H1 (cell line): ENCODE measurements at places on chromosomes 6 and 20. TPM values are rescaled to one million over a fixed set of nuclear protein-coding genes. Genes with fewer than 3 reads are reported as not detected.

DNA sequence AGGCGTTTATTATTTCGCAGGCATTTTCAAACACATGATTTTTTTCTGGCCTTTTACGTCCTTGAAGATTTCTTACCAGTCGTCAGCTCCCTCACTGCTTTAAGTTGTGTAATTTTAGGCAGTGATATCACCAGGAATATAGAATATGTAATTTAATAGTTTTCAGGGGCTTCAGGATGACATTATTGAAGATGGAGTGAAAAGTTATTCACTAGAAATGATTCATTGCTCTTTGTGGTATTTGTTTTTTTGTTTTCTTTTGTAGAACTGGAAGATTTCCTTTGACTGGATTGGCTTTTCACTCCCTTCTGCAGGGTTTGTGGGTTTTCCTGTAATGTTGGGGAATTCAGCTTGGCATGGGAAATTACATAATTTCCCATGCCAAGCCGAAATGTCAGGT lies 2.0 kb downstream of the LRRC1 start:
- DNase-seq = no peak

Gene COL19A1
- not detected in 2 replicates for polyA plus RNA-seq

DNA sequence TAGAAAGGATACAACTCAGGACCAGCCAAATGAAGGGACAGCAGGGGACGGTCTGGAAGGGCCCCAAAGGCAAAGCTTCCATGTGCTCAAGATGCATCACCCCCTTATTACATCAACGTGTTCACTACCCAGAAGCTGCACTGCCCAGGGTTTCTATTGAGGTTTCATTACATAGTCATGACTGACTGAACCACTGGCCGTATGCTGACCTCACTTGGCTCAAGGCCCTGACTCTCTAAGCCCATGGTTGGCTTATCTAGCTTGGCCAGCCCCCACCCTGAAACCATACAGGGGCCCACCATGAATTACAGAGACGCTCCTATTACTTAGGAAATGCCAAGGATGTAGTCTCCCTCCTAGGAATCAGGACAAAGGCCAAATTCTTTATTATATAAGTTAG lies 179.4 kb downstream of the FOXC1 start:
- no peak for DNase-seq

DNA sequence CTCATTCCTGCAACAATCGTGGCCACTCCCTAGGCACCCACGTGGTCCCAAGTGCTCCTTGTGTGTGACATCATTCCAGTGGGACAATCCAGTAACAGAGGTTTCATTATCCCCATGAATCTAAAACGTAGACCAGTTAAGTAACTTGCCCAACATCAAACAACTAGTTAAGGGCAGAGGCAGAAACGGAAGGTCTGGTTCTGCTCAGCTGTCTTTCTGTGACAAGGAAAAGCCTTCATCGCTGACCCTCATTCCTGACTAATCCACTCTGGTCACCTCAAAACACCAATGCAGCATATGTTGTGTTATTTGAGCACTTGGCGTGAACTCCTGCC lies 261.4 kb upstream of the JARID2 start:
- no peak for DNase-seq

DNA sequence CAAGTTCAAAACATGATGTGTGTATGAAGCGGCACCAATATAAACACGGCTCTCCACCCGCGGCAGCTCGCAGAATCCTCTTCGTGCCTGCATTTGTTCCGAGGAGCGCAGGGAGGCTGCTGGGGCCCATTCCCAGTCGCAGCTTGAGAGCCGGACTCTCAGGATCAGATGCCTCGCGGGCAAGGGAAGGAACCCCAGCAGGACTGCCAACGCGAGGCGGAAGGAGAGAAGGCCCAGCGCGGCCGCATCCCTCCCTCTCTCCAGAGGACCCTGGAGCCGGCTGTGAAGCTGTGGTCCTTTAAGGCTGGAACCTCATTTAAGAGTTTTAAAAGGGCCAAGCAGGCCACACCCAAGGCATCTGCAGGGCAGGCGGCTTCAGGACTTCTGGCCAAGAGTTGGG lies 44.2 kb upstream of the ZBP1 start:
- no peak for DNase-seq

GRCh38 chr6:106799031-106799894 lies 169.9 kb downstream of the QRSL1 start:
- no peak for DNase-seq

GRCh38 chr6:63486196-63486595 lies 86.1 kb upstream of the LOC128125822 start:
- no peak for DNase-seq

DNA sequence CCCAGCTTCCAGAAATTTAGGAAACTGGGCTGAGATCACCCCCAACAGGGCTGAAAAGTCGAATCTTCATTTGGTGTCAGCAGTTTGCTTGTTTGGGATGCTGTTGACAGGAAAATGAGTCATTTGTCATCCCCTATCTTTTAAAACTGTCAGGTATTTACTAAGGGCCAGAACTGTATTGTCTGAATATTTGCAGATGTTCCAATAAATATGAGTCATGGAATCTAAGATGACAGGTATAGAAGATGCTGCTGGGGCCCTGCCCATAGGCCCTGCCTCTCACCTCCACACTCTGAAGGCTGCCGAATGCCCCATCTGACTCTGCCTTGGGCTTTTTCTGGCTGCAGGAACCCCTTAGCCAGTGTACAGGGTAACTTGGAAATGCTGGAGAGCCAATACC lies 3.9 kb downstream of the ETV7 start:
- no peak for DNase-seq

Gene TMEM217
- 0.27 and 1.1 TPM in 2 replicates for polyA plus RNA-seq

Gene LY6G5C
- polyA plus RNA-seq = 1.8 and 2.1 TPM in 2 replicates

DNA sequence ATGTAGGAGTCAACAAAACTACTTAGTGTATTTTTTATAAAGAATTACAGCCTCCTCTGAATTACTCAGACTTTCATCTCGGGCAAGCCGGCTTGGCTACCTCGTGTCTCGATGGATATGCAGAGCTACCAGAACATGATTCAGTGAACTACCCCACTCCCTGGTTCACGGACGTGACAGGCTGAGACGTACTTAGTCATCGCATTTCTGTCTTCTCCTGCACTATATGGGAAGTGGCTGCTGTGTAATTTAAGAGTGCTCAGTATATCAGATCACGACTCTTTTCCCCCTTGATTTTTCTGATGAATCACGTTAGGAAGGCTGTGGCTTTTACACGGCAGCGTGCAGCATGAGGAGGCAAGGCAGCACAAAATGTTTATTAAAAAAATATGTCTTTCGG lies 302.7 kb upstream of the ZFP64 start:
- no peak for DNase-seq

- no peak for DNase-seq
Observed at GRCh38 chr6:30844118-30844535, 40.2 kb upstream of the DDR1 start.

Gene CARMIL1
- polyA plus RNA-seq = 10.7 and 20.3 TPM in 2 replicates

Gene ERVFRD-1
- not detected in 2 replicates for polyA plus RNA-seq

DNA sequence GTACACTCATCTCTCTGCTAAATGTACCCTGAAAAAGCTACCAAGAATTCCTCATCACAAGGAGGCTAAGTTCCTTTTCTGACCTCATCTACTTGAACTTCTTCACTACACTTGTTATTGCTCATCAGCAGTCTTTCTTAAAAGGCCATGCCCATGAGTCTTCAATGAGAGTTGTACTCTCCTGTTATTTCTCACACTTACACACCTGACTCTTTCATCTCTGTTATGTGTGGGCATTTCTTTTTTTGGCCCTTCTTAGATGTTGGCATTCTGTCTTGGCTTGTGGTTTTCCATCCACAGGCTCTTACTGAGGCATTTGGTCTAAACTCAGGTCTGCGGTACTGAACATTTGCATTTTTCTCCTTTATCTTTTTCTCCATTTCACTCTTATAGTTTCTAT lies 10.7 kb upstream of the SLC17A1 start:
- no peak for DNase-seq

- peak; percentile 38 for DNase-seq
Observed at GRCh38 chr20:62971950-62972844, 19.7 kb downstream of the SLC17A9 start.

DNA sequence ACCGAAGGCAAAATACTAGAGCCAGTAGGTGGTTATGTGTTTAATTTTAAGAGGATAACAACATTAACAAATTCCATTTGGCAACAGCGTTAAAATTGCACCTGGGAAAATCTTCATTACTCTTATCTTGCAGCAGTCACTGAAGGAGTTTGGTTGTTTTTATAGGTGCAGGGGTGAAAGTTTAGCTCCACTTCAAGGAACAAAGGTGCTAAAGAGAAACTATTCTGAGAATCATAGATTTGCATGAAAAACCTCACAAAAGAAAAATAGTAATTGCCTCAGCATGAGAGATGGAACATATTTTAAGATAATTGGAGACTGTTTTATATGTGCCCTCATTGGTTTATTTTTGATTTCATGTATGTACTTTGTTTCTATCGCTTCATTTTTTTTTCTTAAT lies 444.4 kb downstream of the UTRN start:
- DNase-seq = no peak

Gene XKR7
- polyA plus RNA-seq = 2.4 TPM in 2 replicates

Gene PHF20
- polyA plus RNA-seq = 25.6 and 39.9 TPM in 2 replicates

DNA sequence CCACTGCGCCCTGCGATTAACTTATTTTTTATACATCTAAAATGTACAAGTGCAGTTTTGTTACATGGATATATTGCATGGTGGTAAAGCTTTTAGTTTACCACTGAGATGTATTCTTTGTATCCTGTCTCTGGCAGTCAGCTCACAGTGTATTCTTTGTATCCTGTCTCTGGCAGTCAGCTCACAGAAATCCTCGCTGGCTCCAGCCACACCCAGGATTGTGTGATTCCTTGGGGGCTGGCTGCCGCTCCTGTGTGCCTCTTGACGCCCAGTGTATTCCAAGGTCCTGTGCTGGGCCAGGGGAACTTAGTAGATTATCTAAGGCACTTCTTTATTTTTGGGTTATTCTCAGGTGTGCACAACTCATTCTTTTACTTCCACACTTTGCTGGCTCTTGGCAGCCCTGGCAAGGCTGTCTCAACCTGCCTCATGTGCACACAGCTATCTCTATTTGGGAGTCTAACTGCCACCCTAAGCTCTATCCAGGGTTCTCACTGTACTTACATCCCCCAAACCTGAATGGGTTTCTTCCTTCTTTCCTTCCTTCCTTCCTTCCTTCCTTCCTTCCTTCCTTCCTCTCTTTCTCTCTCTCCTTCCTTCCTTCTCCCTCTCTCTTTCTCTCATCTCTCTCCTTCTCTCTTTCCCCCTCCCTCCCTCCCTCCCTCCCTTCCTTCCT lies 12.4 kb upstream of the RNF24 start:
- DNase-seq = peak; percentile 35

Gene TUBB2B
- polyA plus RNA-seq = 722 and 951 TPM in 2 replicates

DNA sequence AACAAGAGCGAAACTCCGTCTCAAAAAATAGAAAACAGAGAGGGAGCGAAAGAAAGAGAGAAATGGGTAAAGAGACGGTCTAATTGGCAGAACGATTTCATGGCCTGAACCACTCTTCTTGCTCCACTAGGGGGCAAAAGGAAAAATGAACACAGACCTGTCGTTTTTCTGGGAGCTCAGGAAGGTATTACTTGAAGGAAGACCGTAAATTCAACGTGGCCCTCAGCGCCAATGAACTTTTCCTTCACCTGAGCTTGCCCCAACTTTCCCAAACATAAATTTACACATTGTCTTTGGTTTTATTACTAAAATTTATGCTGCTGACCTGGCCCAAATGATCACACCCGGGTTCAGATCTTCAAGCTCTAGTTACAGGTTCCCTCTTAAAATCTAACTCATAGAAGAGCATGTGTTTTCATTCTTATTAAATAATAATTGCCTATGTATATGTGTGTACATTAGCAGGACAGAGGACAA lies 67.3 kb downstream of the ATP9A start:
- DNase-seq = no peak

Gene OR12D3
- not detected in 2 replicates for polyA plus RNA-seq

Gene ULBP2
- polyA plus RNA-seq = 0.05 TPM in 1 of 2 replicates, not detected in the other

- DNase-seq = no peak
Observed at GRCh38 chr20:46677608-46678007, 11.6 kb downstream of the TP53RK start.

GRCh38 chr6:146985111-146985510 lies 219.1 kb upstream of the STXBP5 start:
- no peak for DNase-seq

GRCh38 chr6:39617026-39617425 lies 108.2 kb downstream of the KIF6 start:
- no peak for DNase-seq

Gene FAM217A
- 0.03 TPM in 1 of 2 replicates, not detected in the other for polyA plus RNA-seq

Gene SCP2D1
- polyA plus RNA-seq = not detected in 2 replicates

Gene PPP1R3G
- polyA plus RNA-seq = 0.03 and 0.06 TPM in 2 replicates

- DNase-seq = peak; percentile 70
Observed at GRCh38 chr6:139374357-139375225, at the start of gene CITED2. Gene CITED2 (minus strand): TSS chr6:139374648. CDS start chr6:139373944, 704 bp downstream.

GRCh38 chr20:53161473-53161872 lies 189.3 kb downstream of the TSHZ2 start:
- DNase-seq = no peak

DNA sequence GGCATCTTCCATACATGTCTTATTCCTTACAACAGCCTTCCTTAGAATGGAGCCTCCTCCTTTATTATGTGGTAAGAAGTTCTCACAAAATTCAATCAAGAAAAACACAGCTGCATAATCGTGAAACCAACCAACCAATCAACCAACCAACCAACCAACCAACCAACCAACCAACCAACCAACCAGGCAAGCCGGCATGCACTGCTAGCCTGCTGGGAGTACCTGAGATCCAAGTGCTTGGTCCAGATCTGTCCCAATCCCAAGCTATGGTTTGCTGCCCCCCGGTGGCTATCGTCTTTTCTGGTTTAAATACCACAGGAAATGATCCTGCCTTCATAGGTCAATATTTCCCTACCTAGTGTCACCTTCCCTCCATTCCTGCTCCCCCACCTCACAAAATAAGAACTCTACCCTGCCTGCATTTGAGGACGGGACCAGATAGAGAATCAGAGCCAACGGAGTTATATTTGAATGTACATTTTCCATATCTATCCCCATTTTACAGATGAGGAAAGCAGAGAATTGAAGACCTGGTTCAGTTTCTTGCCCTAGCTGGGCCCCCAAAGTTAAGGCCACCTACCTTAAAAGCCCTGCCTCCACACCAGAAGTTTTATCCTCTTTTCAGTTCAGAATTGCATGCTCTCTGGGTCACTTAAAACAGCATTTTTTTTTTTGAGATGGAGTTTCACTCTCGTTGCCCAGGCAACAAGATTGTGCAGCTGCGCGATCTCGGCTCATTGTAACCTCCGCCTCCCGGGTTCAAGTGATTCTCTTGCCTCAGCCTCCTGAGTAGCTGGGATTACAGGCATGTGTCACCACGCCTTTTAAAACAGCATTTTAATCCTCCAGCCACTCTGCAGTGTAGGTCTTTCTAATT lies 27.1 kb downstream of the RAB44 start:
- peak; percentile 86 for DNase-seq

Gene SLC17A2
- not detected in 2 replicates for polyA plus RNA-seq

Gene RBPJL
- 1.3 and 1.5 TPM in 2 replicates for polyA plus RNA-seq

GRCh38 chr20:49115564-49115963 lies 69.5 kb downstream of the CSE1L start:
- no peak for DNase-seq
